ENCODE measurements at places on chromosomes 7 and 10. TPM values are rescaled to one million over a fixed set of nuclear protein-coding genes. Genes with fewer than 3 reads are reported as not detected.

NEUROG3 gene
- total RNA-seq, result not detected

NKX1-2 gene
- total RNA-seq, result under 0.01 TPM

CCDC7 gene
- 13.1 TPM for total RNA-seq

LOXL4 gene
- total RNA-seq, result 78.2 TPM

VWA2 gene
- 0.58 TPM for total RNA-seq

ADAP1 gene
- 2.6 TPM for total RNA-seq

NPFFR1 gene
- total RNA-seq, result not detected

LEP gene
- total RNA-seq, result not detected

CPA2 gene
- total RNA-seq, result not detected
